Activated CD4-positive, CD25-positive, alpha-beta regulatory T cell treated with anti-CD3 and anti-CD28 coated beads, Interleukin-2, amount 50 U/mL, for 24 hours (primary cell): ENCODE measurements at places on chromosomes 12 and 14.

DNA sequence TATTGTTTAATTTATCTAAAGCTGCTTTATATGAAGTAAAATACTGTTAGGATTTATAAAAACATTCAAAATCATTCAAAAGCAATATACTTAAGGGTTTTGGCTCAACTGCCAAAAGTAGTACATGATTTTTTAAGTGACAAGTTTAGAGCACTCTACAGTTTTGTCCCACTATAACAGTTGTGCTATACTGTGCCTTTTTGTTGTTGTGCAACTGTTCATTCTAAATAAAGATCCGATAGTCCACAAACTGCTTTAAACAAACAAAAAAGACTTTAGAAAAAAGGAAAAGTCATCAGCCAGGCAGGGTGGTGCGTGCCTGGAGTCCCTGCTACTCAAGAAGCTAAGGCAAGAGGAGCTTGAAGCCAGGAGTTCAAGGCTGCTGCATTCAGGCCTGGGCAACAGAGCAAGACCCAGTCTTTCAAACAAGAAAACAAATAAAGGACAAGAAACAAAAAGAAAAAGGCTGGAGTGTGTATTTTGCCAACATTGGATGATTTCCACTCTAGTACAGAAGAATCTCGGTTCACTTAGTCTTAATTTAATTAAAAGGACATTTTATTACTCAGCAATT is 7.3 kb downstream of the C2CD5 start:
- no peak for ATAC-seq

GRCh38 chr14:42855085-42855484 is 1248.4 kb downstream of the LRFN5 start:
- ATAC-seq: no peak

DNA sequence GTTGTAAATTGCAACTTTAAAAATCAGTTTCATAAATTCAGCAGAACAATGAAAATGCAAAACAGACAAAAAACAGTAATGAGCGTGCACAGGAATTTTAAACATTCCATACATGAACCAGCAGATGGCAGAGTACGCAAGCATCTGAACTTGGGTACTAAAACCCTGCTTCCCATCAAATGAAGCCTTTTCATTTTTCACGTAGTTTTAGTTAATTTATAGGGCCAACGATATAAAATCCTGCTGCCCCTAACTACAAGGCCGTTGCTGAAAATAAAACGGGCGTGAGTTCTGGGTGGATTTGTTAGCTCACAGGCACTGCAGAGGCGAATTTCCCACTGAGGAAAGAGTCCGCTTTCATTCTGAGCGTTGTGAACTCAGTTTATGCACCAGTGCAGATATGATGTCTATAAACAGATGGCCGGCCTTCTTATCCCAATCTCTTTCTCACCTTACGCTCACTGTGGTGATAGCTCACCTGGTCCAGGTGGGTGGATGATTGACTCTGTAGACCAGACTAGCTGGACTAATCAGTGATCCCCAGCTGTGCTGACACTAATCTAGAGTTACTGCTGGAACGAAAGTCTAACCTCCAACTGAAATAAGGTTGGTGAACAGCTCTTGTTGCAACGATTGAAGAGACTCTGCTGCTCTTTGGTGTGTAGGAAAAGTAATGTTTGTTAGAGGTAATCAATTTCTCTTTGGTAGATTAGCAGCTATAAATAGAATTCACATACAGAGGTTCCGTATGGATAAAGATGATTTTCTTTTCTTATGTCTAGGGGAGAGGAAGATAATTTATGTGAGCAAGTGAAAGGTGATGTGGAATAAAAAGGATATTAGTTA is 89.2 kb downstream of the PDZRN4 start:
- no peak for ATAC-seq

- peak; percentile 68 for ATAC-seq
Observed at GRCh38 chr12:93244514-93245077, 133.1 kb upstream of the NUDT4 start.

DNA sequence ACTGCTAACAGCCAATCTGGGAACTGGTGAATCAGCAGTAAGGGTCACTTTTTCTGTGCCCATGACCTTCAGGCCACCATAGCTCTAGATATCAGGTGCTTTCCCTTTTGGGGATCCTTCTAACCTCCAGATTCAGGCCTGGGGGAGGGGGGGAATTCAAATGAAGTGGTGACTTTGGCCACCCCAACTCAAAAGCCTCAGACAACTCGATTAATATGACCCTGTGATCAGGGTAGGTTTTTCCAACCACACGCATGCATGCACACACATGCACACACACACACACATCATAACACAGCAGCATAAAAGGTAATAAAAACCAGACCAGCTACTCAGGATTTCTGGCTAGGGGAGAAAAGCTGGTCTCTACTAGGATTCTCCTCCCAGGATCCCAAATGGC is 5.3 kb downstream of the TBX3 start:
- ATAC-seq: no peak

DNA sequence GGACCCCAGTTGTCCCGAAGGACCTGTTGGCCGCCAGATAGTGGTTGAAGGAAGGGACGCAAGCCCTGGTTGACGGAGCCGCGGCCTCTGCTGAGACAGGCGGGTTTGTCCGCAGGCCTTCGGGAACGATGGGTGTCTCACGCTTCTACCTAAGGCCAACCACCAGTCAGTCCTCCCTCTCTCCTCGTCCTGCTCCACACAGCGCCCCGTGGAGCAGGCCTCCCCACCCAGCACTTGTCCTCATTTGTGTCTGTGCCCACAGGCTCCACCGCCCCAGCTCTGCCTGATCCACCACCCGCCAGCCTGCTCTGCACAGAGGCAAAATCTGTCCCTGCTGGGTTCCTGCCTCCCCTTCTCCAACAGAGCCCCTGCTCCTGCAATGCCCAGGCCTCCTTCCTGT is 41.0 kb downstream of the RIMBP2 start:
- ATAC-seq: no peak
